ENCODE measurements at places on chromosomes 12 and 14. TPM values are rescaled to one million over a fixed set of nuclear protein-coding genes. Genes with fewer than 3 reads are reported as not detected.

- DNase-seq, result no peak
Measured at GRCh38 chr12:55008944-55009585, 10.7 kb upstream of the NEUROD4 start.

GRCh38 chr12:104969343-104969742 is 11.3 kb upstream of the SLC41A2 start:
- no peak for DNase-seq

- no peak for DNase-seq
Measured at GRCh38 chr12:26172946-26173552, 22.3 kb upstream of the SSPN start.

GRCh38 chr14:99009871-99010270 is 262.1 kb downstream of the BCL11B start:
- no peak for DNase-seq

Gene SLCO1C1
- total RNA-seq, result 1.2 TPM

Gene SRRM4
- total RNA-seq, result 0.43 TPM

Measured in Right ventricle myocardium inferior (tissue), 1 donor.